ENCODE measurements at places on chromosomes 1 and 21.

DNA sequence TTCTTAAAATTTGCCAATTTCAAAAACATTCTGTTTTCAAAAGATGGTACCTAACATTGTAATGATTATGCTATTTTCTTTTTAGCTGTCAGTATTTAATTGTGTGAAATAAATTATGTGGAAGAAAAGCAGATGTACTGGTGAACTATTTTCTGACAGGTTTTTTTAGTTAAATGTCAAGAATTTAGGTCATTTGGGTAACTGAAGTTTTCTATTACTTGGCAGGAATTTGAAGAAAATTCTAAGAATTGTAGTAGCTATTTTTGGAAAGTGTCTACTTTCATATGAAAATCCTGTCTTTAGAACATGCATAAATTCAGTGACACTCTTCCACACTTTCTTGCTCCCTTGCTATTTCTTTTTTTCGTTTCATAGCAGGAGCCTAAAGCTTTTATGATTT lies 28.5 kb upstream of the PTPRC start:
- DNase-seq = no peak

DNA sequence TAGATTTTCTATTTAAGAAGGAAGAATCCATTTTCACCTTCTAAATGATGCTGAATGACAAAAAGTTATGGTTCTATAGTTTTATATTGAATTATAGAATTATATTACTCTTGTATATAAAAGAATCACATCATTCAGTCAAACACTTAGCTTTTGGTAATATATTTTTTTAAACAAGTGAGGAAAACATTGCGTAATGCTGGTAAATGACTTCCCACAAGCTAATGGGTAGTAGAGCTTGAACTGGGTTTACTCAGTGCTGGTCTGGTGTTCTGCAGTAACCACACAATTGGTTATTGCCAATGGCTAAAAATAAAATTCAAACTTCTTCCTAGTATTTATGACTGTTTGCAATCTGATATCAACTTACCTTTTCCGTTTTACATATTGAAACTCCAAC lies 10.6 kb upstream of the GIPC2 start:
- no peak for DNase-seq

DNA sequence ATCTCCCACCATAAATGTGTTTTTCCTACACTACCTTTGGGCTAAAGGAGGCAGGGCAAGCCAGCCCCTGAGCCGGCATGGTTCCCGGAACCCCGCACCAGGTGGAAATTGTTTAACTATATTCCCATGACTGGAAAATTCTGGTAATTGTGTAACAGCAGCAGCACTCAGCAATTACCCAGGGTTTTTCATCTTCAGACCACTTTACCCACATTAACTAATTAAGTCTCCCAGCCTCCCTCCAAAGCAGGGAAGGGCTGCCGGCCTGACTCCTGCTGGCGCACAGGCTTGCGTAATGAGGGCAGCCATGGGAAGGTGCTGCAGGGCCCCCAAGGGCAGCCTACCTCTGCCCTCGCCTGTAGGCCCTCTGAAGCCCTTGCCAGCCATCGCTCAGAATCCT lies 140.7 kb upstream of the VAMP3 start:
- DNase-seq = no peak

DNA sequence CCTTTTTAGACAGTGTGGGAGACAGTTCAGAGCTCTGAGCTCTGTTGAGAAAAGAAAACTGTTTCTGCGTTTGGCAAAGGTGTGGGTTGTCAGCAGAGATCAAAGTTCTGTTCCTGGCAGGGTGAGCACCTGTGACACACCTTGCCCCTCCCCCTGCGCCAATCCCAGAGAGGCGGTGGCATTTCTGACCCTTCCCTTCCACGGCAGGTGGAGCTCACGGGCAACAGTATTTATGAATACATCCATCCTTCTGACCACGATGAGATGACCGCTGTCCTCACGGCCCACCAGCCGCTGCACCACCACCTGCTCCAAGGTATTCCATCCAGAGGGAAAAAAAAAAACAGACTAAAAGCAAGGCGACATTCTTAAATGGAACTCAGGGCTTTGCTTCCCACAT lies 20.7 kb downstream of the SIM2 start:
- no peak for DNase-seq

- no peak for DNase-seq
Observed at GRCh38 chr1:196910215-196910614, 22.4 kb downstream of the CFHR4 start.

- peak; percentile 94 for DNase-seq
Observed at GRCh38 chr1:8848663-8849386, 29.7 kb downstream of the ENO1 start.

All from astrocyte of the spinal cord (primary cell).